ENCODE measurements at places on chromosomes 11 and 22. TPM values are rescaled to one million over a fixed set of nuclear protein-coding genes. Genes with fewer than 3 reads are reported as not detected.
A peak's percentile ranks its signal among the peaks of the same experiment; 100 is the strongest.

Gene RAPSN
- 0.41 TPM for total RNA-seq

DNA sequence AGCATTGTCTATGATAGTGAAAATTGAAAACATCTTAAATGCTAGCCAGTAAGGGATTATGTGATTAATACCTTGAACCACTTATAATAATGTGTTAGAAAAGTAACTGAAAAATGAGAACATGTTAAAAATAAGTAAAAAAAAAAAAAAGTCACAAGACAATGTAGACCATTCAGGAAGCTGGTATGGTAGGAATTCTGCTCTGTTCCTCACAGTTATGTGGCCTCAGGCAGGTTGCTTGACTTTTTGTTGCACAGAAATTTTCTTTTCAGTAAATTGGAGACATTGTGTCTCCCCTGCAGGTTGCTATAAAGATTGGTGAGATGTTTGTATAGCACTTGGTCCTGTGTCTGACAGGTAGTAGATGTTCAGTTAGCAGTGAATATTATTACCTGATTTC, 17.3 kb upstream of the PLET1 start:
- H3K27me3 ChIP-seq = no peaks in the 10 kb centered on the region
- no peaks in the 10 kb centered on the region for H3K36me3 ChIP-seq
- no peak overlapping the region for H3K27ac ChIP-seq
- no peaks in the 10 kb centered on the region for H3K4me1 ChIP-seq

- H3K4me1 ChIP-seq = no peaks in the 10 kb centered on the region
- H3K27me3 ChIP-seq = no peaks in the 10 kb centered on the region
- DNase-seq = no peak
- H3K4me3 ChIP-seq = no peak overlapping the region
- H3K36me3 ChIP-seq = no peaks in the 10 kb centered on the region
- H3K27ac ChIP-seq = no peak overlapping the region
Measured at GRCh38 chr11:19992162-19992561, 168.1 kb downstream of the DBX1 start.

DNA sequence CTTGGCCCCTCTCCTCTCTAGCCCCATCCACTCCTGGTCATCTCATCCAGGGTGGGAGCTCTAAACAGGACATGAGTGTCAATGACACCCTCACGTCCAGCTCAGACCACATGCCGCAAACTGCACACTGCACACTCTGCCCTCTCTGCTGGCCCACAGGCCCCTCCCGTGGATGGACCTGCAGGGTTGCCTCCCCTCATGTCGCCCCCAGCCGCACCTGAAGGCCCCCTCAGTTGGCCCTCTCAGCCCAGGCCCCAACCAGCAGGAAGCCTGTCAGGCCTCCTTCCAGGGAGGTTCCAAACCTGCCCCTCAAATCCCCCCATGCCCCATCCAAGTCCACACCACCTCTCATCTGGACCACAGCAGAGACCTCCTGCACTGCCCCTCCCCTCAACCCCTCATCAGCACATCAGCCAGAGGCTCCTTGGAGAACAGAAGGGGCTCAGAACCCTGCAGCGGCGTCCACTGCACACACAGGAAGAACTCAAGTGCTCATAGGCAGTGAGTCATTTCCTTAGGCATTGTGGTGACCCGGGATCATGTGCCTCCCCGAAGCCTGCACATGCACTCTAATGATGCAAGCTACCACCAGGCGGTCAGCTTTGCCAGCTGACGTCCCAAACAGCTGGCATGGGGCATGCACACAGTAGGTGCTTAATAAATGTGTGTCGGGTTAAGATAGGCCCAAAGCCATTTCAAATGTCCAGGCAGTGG, 12.9 kb upstream of the CDKN1C start:
- H3K27ac ChIP-seq = peak overlapping the region; percentile 53
- H3K4me3 ChIP-seq = no peak overlapping the region
- peaks cover 14% of the 10 kb centered on the region for H3K4me1 ChIP-seq
- H3K27me3 ChIP-seq = no peaks in the 10 kb centered on the region
- no peak for DNase-seq

- no peak for DNase-seq
- H3K27me3 ChIP-seq = no peaks in the 10 kb centered on the region
- no peak overlapping the region for H3K27ac ChIP-seq
- no peaks in the 10 kb centered on the region for H3K36me3 ChIP-seq
- no peak overlapping the region for H3K4me3 ChIP-seq
Measured at GRCh38 chr11:114218508-114218907, 77.7 kb upstream of the NNMT start.

DNA sequence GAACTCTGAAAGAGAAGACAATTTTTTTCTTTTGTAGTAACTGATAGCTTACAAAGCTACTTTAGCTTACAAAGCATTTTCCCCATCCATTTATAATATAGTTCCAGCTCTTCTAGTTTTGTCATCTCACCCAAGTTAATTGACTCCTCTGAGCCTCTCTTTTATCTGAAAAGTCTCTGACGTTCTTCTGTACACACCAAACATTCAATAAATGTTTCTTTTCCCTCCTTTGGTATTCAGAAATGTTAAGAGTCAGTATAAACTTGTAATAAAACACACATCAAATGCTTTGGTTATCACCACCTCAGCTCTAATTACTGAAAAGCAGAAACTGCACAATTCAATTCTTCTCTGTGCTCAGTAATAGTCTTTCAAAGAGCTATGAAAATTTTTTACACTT, 5.9 kb downstream of the CCDC90B start:
- DNase-seq = no peak
- H3K27ac ChIP-seq = no peak overlapping the region
- peaks cover 5% of the 10 kb centered on the region for H3K4me1 ChIP-seq

GRCh38 chr22:46574438-46574992, 37.1 kb upstream of the CELSR1 start:
- H3K36me3 ChIP-seq = no peaks in the 10 kb centered on the region
- peaks cover 30% of the 10 kb centered on the region for H3K4me1 ChIP-seq
- no peak for DNase-seq
- H3K27ac ChIP-seq = no peak overlapping the region
- H3K4me3 ChIP-seq = no peak overlapping the region
- H3K27me3 ChIP-seq = no peaks in the 10 kb centered on the region

Gene THRSP
- not detected for total RNA-seq

Gene GLB1L2
- 10.0 TPM for total RNA-seq

Gene POTEH
- total RNA-seq = not detected

Gene RTCB
- total RNA-seq = 69.7 TPM

DNA sequence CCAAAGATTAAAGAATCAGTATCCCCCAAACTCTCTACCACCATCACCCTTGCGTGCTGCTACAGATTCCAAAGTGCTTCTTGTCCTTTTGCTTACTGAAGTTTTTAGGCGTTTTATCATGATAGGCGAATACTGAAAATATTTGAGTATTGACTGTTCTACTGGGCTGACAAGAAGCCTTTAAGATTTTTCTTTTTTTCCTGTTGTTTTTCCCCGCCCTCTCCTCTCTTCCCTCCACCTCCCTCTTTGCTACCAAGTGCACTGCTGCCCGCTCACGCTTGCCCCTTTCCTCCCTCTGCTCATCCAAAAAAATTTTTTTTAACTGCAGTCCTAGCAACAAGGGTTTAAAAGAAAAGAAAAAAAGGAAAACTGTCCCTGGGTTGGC, 679 bp downstream of the SPCS2 start:
- peak overlapping the region; percentile 98 for H3K4me3 ChIP-seq
- peaks cover 7% of the 10 kb centered on the region for H3K4me1 ChIP-seq
- H3K36me3 ChIP-seq = no peaks in the 10 kb centered on the region
- peak overlapping the region; percentile 82 for H3K27ac ChIP-seq

GRCh38 chr11:71241721-71242259, 10.6 kb downstream of the SHANK2 start:
- H3K27ac ChIP-seq = peak overlapping the region; percentile 56
- H3K27me3 ChIP-seq = no peaks in the 10 kb centered on the region
- H3K4me1 ChIP-seq = no peaks in the 10 kb centered on the region
- H3K36me3 ChIP-seq = no peaks in the 10 kb centered on the region

Gene KCNK4
- total RNA-seq = not detected

- DNase-seq = no peak
- no peak overlapping the region for H3K27ac ChIP-seq
- no peaks in the 10 kb centered on the region for H3K4me1 ChIP-seq
- no peak overlapping the region for H3K4me3 ChIP-seq
- no peaks in the 10 kb centered on the region for H3K27me3 ChIP-seq
Measured at GRCh38 chr22:44337678-44338004, 24.9 kb upstream of the SHISAL1 start.

- DNase-seq = no peak
- no peaks in the 10 kb centered on the region for H3K4me1 ChIP-seq
- no peaks in the 10 kb centered on the region for H3K27me3 ChIP-seq
Measured at GRCh38 chr22:32676191-32676590, 125.3 kb upstream of the TIMP3 start.

DNA sequence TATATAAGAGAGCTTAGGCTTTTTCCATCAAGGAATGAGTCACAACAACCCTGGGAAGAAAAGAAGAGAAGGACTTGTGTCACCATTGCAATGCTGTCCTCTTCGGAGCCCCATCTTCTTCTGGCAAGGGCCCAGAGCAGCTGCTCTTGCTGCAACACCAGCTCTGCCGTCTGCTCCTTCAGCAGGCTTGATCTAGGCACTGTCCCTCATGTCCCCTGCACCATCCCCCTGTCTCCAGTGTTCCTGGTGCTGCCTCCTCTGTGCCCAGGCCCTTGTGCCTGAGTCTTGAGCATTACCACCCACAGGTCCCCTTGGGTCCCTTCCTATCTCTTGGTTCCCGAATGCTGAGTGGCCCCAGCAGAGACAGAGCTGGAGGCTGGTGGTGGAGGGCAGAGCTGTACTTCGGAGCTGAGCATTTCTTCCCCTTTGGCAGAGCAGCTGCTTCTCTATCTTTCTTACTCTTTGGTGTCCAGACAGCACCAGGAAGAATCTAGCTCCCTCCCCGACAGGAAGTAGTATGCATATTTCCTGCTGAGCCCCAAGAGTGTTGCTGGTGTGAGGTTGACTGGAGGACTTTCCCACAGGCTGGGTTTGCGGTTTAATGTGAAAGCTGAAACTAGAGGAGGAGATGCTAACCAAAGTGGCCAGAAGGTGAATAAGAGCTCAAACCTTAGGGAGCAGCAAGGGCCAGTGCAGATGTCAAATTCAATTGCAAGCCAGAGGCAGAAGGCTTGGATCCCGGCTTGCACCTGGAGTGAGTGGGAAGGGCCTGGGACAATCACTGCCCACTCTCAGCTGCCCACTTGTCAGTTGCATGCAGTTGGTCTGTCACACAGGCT, 27.8 kb downstream of the WEE1 start:
- H3K27me3 ChIP-seq = no peaks in the 10 kb centered on the region
- H3K36me3 ChIP-seq = no peaks in the 10 kb centered on the region
- no peak overlapping the region for H3K27ac ChIP-seq
- no peaks in the 10 kb centered on the region for H3K4me1 ChIP-seq
- no peak overlapping the region for H3K4me3 ChIP-seq

DNA sequence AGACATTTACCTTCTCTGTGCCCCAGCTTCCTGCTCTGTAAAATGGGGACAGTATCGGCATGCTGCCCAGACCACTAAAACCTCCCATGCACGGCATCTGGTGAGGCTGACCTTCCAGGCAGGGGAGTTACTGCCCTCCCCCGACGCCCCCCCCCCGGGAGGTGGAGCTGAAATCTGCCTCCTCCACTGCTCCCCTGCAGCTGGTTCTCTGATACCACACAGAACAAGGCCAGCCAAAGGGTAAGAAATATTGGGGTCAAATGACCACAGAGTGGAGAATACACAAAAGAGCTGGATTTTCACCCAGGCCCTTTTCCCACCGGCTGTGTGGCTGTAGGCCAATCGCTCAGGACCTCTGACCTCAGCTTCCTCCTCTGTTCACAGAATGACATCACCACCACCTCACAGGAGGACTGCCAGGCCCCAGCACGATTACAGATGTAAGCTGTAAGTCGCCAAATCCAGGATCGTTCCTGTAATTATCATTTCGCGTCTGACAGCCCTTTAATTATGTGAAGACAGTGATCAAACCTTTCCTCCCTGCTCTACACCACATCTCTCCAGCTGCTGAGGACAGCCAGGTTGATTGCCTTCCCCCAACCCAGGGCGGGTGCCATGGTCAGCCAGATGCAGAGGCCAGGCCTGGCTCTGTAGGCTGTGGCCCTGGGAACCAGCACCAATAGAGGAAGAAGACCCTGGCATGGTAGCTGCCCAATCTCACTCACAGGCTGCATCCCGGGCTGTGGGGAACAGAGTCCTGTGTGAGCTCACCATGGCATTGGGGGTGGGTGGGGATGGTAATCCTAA, 35.7 kb upstream of the KLHL35 start:
- no peaks in the 10 kb centered on the region for H3K27me3 ChIP-seq
- peak; percentile 64 for DNase-seq
- peaks cover 10% of the 10 kb centered on the region for H3K4me1 ChIP-seq

Gene SULT4A1
- 0.57 TPM for total RNA-seq

GRCh38 chr11:119389611-119390254, 8.2 kb upstream of the USP2 start:
- H3K27ac ChIP-seq = no peak overlapping the region
- H3K4me3 ChIP-seq = no peak overlapping the region

GRCh38 chr22:17692841-17693240, 54.3 kb downstream of the BCL2L13 start:
- no peak overlapping the region for H3K27ac ChIP-seq
- H3K27me3 ChIP-seq = no peaks in the 10 kb centered on the region
- DNase-seq = no peak

DNA sequence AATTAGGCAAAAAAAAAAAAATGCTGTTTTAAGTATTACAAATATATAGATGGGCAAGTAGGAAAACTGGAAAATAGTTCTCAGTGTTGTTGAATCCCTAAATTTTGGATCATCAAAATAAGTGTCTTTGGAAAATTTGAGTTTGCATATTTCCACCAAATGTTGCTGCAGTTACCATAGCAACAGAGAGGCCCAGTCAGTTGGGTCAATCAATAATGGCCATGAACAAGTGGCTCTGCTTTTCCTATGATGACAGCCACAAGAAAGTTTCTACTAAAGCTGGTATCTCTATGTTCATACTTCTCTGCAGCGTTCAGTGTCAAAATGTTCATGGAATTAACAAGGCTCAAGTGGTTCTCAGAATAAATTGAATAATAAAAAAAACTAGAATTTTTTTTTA, 79.1 kb downstream of the SERGEF start:
- no peak overlapping the region for H3K27ac ChIP-seq
- H3K36me3 ChIP-seq = no peaks in the 10 kb centered on the region
- H3K4me3 ChIP-seq = no peak overlapping the region
- H3K27me3 ChIP-seq = no peaks in the 10 kb centered on the region
- no peak for DNase-seq

GRCh38 chr11:35121326-35121865, 17.6 kb upstream of the CD44 start:
- H3K36me3 ChIP-seq = no peaks in the 10 kb centered on the region
- no peak for DNase-seq
- H3K27ac ChIP-seq = no peak overlapping the region
- no peaks in the 10 kb centered on the region for H3K4me1 ChIP-seq

GRCh38 chr11:130473056-130473794, 24.8 kb downstream of the ADAMTS15 start:
- H3K27ac ChIP-seq = no peak overlapping the region
- peaks cover 17% of the 10 kb centered on the region for H3K36me3 ChIP-seq
- DNase-seq = peak; percentile 78
- no peak overlapping the region for H3K4me3 ChIP-seq
- no peaks in the 10 kb centered on the region for H3K4me1 ChIP-seq

Gene SMIM35
- total RNA-seq = not detected

Gene FJX1
- 7.9 TPM for total RNA-seq

Gene NTM
- 10.3 TPM for total RNA-seq

Gene HOATZ
- not detected for total RNA-seq

- no peaks in the 10 kb centered on the region for H3K4me1 ChIP-seq
- peak overlapping the region; percentile 32 for H3K27ac ChIP-seq
- no peaks in the 10 kb centered on the region for H3K36me3 ChIP-seq
- no peak for DNase-seq
Measured at GRCh38 chr11:44866286-44866685, 84.4 kb downstream of the TP53I11 start.
